Stimulated activated CD8-positive, alpha-beta memory T cell treated with anti-CD3 and anti-CD28 coated beads, Interleukin-7, amount 100 ng/mL, for 1 hour (primary cell): ENCODE measurements at places on chromosomes 2 and 18.

GRCh38 chr2:213252206-213252605 lies 32.1 kb upstream of the SPAG16 start:
- DNase-seq = no peak

- DNase-seq = no peak
These were observed 36.7 kb downstream of the ST6GAL2 start for GRCh38 chr2:106849253-106849652.

- peak; percentile 32 for DNase-seq
These were observed at the start of gene MSL3B for GRCh38 chr2:233867993-233868532. MSL3B (minus strand) TSS chr2:233868386.

- no peak for DNase-seq
These were observed 535.7 kb downstream of the DCC start for GRCh38 chr18:52875725-52876124.

DNA sequence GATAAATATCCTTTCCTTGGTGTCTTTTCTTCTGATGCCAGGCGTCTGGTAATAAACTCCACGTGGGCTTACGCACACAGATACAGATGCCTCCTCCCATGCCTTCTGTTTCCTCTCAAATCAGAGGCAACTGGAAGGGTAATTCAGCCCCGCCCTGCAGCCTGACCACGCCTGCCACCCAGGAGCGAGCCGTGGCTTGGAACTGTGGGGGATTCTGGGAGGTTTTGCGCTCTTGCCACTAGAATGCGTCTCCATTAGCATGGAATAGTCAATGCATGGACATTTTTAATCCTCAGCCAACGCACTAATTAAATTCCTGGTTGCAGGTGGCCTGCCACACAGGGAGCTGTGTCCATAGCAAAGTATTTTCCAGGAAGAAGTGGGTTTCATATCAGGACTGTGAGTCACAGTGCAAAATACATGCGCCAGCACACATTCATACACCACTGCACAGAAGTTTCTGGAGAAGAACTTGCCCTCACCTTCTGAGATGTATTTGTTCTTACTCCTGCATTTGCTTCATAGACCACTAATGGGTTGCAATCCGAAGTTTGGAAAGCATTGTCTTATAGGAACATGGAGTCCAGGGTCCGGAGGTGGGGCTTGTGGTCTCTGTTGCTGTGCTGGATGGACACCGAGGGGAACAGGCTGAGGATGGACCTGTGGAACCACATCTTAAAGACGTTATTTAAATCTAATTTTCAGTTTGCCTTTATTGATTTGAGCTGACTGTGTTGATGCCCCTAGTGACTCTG lies 151.4 kb downstream of the LDLRAD4 start:
- DNase-seq = no peak

DNA sequence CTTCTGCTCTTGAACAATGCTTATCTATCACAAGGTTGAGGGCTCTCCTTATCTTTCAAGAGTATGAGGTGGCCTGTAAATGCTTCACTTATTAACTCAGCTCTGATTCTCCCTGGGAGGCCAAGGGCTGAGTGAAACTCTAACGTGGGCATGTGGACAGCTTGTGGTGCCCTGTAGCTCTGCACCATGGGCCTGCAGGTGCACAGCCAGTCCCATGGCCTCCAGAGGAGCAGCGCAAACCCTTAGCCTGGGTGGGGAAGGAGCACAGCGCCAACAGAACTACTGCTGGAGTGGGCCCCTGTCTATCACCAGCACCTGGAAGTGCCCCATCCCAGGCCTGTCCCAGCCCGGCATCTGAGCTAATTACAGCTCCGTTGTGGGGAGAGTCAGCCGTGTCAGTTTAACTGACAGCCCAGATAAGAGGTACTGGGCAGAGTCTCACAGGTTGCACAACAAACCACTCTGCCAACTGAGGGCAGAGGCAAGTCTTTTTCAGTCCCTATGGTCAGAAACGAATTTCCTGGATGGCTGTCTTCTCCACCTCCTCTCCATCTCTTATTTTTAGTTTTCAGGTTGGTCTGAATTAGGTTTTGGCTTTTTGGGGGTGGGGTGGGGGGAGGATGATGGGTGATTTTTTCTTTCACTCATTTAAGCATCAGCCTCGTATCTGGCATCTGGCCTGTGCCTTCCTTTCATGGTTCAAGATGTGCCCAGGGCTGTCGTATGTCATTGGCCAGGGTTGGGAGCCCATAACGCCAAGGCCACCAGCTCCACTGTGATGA lies 219.5 kb downstream of the BCL2 start:
- DNase-seq = no peak

- no peak for DNase-seq
These were observed 61.0 kb downstream of the LPIN1 start for GRCh38 chr2:11807156-11808015.

GRCh38 chr2:43288417-43289305 lies 62.3 kb upstream of the ZFP36L2 start:
- no peak for DNase-seq

- DNase-seq = no peak
These were observed 5.4 kb downstream of the TFCP2L1 start for GRCh38 chr2:121279476-121280220.

DNA sequence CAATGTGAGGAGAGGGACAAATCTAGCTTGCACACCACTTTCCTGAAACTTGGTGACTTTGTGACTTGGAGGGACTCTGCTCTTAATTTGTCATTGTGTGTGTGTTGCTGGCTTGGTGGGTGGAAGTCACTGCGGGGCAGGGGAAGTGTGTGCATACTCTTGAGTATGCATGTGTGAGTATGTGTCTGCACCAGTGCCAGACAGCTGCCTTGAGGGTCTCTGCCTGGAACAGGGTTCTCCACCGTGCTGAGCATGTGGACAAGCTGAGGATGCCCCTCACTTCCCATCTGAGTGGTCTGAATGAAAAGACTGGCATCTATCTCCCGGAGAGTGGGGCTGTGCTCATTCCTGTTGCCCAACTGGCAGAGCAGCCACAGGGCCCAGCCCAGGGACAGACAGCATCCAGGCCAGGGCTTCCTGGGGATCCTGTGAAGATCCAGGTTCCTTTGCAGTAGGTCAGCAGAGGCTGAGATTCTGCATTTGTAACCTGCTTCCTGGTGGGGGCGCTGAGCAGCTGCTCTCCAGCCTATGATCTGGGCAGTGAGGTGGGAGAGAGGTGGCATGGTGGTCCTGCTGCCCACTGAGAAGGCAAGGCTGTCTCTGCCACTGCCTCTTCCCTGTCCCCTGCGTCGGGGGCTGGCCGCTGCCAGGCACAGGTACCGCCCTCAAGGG lies 138.9 kb upstream of the HAAO start:
- DNase-seq = no peak

DNA sequence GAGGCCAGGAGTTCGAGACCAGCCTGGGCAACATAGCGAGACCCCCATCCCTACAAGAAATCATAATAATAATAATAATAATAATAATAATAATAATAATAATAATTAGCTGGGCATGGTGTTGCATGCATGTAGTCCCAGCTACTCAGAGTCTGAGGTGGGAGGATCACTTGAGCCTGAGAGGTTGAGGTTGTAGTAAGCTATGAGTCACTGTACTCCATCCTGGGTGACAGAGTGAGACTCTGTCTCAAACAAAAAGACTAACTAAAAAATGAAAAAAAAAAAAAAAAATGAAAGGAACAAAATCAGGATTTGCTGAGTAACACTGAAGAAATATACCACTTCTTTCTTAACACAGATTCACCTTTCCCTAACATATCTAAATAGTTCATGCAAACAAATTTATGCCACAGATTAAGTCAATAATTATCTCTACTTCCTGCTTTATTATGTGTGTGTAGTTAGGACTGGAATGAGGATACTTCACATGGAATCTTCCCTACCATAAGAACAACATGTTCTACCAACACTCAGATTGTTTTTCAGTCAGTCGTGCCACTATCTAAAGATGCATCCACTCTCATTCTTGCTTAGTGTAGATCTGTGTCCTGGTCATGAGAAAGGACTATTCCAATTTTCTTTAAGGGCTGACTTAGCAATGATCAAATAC lies 928.7 kb downstream of the SLC4A3 start:
- no peak for DNase-seq

- DNase-seq = no peak
These were observed 800.2 kb downstream of the PLCL1 start for GRCh38 chr2:198604599-198604998.

GRCh38 chr2:199434555-199434954 lies 23.2 kb downstream of the SATB2 start:
- no peak for DNase-seq

- DNase-seq = no peak
These were observed 30.1 kb downstream of the INO80C start for GRCh38 chr18:35467624-35468016.

DNA sequence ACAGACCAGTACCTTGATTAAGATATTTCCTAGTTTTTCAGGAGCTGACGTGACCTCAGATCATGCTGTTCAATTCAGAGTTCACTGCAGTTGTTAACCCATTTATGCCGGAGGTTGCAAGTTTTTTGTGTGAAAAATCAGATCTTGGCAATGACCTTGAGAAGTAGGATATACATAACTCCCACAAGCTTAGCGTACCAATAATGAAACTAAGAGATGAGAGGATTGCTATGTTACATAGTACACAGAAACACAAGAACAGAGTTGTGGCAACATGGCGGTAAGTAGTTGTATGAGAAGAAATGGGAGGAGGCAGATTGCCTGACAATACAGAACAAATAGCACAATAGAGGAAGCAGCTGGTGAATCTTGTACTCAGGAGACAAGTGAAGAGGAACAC lies 39.1 kb downstream of the PPIG start:
- no peak for DNase-seq
